ENCODE measurements at places on chromosomes 5 and 9.

DNA sequence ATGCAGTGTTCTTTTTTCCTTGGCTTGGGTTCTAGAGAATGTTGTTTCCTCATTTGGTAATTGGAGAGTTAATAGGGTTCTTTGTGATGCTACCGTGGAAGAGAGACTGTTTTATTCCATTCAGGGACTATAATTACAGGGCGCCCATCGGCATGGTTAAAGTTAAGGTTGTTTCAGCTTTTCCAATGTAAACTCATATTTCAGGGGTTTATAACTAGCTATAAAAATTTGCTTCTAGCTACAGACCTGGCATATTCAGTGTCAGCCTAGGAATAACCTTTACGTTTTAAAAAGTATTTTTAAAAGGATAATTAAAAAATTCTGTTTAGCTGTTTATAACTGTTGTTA is 99.1 kb downstream of the AOPEP start:
- DNase-seq: no peak

DNA sequence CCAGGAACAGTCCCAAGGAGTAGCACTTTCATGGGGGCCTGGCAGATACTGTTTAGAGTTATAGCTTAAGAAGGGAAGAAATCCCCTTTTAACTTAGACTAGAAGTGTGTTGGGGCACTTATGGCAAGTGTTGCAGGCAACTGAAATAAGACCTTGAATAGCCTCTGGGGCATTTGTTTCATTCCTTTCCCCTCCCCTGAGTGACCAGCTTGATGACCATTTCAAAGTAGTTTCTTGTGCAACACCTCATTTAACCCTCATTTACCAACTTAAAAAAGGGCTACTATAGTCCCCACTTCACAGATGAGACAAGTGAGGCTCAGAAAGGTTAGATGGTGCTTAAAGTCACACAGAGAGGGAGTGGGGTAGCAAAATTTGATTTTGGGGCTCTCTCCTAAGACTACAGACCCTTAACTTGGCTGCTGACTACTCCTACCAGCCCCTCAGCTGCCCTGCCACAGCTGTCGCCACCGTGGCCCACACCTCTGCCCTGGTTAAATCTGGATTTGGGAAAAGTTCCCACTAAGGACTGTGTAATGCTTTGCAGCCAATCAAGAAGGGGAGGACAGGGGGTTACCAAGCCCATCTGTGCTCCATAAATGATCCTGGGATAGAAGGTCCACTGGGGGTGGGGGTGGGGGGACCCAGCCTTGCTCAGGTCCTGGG is 5.5 kb downstream of the PDLIM4 start:
- DNase-seq: no peak

DNA sequence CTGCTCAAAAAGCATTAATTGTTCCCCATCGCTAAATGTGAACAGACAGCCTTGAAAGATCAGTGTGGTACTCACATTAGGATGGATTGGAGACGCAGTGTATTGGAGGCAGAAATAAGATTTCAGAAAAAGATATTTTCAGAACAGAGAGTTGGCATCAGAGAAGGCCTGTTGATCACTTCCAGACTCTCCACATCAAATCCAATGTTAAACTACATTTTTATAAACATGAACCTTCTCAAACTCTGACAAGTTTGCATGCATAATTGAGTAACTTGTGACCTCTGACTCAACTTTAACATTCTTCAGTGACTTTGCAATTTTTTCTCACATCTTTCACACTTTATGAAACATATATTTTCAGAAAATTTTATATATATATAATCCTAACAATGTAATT is 919.6 kb upstream of the SEMA6A start:
- DNase-seq: no peak

GRCh38 chr9:3868012-3868411 is 342.2 kb upstream of the RFX3 start:
- DNase-seq: no peak

DNA sequence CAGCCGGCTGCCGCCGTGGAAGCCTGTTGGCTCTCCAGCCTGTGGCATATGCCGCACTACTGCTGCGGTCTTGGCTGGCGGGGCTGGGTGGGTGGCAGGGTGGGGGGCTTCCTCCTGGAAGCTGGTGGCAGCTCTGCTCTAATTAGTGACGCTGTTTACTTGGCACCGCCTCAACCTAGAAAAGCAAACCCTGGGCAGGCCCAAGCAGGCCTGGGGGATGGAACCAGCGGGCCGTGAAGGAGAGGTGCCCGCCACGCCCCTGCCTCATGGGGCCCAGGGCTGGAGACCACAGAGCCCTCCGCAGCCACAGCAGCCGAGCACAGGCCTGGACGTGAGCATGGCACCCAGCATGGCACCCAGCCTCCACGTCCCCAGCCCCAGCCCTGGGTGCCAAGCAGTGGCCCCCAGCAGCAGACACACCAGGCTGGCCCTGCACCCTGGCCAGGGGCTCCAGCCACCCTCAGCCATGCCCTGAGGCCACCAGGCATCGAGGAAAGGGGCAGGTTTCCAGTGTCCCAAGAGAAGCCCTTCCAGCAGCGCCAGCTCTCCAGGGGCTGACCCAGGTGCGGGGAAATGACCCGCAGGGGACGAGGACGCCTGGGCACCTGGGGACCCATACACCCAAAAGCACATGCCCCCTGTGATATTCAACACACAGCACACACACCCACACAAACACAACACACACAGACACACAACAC is 5.4 kb upstream of the CCDC187 start:
- DNase-seq: no peak

- no peak for DNase-seq
These were observed 15.8 kb downstream of the MCIDAS start for GRCh38 chr5:55211184-55211874.

DNA sequence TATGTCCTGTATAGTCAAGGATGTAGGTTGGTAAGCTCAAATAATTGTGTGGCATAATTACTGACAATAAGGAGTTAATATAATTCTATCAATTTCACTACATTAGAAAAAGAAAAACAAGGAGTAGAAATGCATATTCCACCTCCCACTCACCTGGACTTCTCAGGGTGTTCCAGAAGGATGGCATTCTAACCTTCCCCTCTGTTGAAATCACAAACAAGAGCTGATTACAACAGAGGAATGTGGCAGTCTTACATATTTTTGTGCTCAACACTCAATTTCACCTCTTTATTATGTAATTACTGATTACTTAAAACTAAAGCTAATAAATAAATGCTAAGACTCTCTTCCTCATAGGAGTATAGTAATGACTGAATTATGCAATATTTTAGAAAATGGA is 745.3 kb downstream of the DTWD2 start:
- DNase-seq: no peak

GRCh38 chr9:4276856-4277255 is 23.0 kb downstream of the GLIS3 start:
- DNase-seq: no peak

GRCh38 chr9:98117984-98118639 is 910 bp downstream of the TRIM14 start:
- peak; percentile 28 for DNase-seq

GRCh38 chr9:71592400-71592799 is 175.9 kb downstream of the CEMIP2 start:
- no peak for DNase-seq

DNA sequence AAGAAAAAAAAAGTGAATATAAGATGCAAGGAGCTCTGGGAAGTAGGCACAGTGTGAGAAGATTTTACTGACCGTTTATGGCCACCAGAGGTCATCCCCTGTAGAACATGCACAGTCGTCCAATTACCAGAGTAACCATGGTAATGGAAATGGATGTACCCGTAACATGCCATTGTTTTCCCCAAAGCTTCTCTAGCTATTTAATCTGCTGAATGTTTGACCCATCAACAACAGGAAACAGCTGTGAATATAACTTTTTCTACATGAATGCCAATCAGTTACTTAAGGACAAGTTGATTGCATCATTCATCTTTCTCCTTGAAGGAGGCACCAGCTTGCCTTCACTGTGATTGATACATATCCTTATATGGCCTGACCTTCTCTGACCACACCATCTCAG is 1967.0 kb upstream of the CDH9 start:
- DNase-seq: no peak

DNA sequence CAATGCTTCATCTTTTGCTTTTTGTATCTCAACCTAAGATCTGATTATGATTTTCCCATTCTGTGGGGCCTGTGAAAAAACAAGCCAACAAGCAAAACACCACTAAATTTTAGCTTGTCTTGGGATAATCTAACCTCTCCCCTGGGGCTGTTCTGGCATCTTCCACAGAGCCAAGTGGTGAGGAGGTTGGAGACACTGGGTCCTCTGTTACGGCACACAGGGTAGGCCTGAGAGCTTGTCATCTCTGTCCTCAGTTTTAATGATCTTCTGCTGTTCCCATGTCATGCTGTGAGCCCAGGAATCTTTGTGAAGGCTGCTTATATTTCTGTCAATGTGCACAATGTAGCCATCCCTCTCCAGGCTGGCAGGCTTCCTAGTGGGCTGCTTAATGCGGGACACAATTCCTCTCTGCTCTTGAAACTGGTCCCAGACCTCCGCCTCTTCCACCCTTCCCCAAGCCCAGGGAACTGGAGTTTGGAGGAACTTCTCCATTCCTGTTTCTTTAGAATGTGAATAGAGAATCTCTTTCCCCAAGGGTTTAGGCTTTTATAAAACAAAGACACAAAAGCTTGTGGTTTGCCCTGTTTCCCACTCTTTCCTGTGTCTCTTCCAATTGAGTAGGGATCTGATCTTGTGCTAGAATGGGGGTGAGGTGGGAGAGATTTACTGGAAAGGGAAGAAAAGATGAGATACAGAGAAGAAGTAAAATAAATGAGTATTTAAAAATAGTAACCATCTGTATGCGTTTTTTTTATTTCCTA is 30.9 kb upstream of the SEMA6A start:
- no peak for DNase-seq

DNA sequence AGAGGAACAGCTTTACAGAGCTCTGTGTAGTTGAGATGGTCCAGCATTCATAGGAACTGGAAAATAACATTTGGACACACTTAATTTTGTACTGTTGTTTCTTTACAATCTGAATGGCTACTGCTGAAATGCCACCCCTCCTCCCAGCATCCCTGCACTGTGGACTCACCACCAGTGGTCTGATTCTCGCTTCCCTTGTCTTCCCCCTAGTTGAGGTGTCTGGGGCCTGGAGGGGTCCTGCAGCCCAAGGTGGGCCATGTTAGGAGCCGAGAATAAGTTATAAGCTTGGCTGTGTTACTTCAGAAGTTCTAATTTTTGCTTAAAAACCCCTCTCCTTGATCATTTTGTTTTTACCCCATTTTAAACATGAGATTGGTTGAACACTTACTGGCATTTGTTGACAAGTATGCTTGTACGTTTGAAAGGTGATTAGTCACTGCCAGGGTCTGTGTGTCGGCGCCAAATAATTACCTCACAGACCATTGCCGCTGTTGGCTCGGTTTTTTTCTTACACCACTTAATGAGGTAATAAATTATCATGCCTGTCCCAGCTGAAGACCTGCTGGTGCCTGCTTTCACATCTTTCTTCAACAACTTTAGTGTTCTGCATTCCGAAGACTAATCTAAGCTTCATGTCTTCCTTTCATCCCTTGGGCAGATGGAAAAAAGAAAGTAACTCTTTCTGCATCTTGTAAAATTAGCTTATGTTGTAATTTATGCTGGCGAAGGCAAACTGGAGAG is 65.8 kb downstream of the MCCC2 start:
- DNase-seq: no peak

- no peak for DNase-seq
These were observed 7.6 kb downstream of the RGS3 start for GRCh38 chr9:113471143-113471542.

DNA sequence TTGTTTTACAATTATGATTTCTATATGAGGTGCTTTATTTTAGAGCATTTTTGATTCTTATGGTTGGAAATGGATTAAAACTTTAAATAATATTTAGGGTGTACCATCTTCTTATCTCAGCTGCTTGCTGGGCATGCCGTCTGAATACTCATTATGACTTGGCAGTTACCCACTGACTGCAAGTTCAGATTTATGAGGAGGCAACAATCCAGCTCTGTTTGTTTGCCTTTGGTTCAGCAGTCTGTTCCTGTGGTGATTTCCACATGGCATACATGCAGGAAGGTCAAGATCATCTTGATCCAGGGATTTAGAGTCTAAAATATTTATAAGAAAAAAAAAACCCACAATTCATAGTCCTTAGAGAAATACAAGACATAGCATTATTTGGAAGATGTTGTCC is 1254.5 kb upstream of the NUDT12 start:
- DNase-seq: no peak

Measured in stimulated activated CD8-positive, alpha-beta memory T cell treated with anti-CD3 and anti-CD28 coated beads, Interleukin-4, amount 100 ng/mL, for 1 hour (primary cell).